ENCODE measurements at places on chromosomes 7 and 10.

- no peak for DNase-seq
Observed at GRCh38 chr10:123149568-123150270, 1.8 kb downstream of the HMX2 start.

DNA sequence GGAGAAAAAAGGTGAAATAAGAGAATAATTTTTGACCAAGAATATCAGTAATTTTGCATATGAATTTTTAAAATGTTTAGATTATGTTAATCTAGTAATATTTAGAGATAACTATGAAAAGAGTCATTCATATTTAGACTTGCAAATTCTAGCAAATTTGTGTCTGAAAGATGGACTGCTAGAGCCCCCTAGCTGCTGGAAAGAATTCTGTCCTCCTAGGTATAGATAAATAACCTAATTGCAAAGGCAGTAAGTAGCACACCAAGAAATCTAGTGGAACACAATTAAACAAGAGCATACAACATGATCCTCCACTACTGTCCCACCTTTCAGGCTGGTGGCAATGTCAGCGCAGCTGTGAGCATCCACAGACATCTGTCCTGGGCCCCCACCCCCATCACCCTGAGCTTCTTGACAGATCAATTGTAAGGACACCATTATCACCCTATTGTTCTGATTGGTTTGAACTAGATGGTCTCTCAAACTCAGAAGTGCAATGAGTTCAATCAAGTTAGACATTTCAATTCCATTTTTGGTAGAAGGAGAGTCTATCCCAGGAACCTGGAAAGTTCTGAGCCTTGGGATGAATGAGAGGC, 15.0 kb upstream of the GFRA1 start:
- no peak for DNase-seq

GRCh38 chr7:150823484-150824126, 23.0 kb downstream of the TMEM176A start:
- DNase-seq: no peak

GRCh38 chr10:50556237-50557120, 67.3 kb downstream of the SGMS1 start:
- no peak for DNase-seq

DNA sequence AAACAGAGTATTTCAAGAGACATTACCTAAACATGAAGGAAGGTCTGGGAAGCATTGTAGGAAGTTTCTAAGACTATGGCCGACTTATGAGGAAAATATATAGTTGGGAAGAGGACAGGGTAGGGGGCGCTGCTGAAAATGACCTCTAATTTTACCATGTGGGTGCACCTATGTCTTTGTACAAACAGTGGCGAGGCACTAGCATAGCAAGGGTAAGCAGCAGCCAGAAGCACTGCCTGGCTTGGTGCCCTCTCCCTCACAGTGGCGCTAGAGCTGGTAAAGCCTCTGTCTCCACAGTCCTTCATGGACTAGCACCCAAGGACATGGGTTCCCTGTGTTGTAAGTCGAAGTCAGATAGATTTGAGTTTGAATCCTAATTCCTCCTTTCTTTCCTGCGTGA, 461.2 kb downstream of the INHBA start:
- DNase-seq: no peak

- peak; percentile 9 for DNase-seq
Observed at GRCh38 chr7:28329661-28330363, 82.5 kb upstream of the CREB5 start.

DNA sequence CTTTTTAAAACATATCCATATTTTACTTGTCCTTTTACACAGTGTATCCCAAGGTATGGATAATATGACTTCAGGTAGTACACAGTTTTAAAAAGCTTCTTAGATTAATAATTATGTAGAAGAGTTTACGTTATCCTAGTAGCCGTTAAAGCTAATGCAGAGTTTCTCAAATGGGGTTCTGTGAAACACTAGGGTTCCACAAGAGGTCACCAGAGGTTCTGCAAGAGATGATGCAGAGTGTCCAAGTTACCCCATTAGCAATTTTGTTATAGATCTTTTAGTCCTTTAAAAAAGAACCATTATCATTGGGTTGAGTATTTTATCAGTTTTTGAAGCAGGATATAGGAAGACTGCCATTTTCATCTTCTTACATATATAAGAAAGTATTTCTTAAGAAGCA, 298.9 kb upstream of the HPS1 start:
- DNase-seq: no peak

GRCh38 chr7:20508109-20508508, 107.4 kb upstream of the ABCB5 start:
- no peak for DNase-seq

DNA sequence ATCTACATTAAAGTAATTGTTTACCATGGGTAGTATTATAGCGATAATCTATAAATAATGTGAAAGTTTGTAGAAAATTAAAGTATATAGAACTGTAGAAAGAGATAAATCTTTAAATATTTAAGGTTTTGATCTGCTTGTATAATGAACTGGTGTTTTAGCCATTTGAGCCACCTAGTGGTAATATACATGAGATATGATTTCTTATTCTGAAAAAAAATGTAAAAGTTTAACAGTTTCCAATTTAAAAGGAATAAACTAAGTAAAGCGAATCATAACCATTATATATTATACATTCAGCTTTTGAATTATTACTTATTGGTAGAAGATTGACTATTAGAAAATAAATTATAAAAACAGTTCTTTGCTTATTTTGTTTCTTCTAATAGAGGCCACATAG, 91.2 kb downstream of the OTUD1 start:
- DNase-seq: no peak

GRCh38 chr7:81534996-81535395, 234.9 kb downstream of the HGF start:
- no peak for DNase-seq

Data from stimulated activated CD8-positive, alpha-beta memory T cell treated with anti-CD3 and anti-CD28 coated beads, Interleukin-7, amount 100 ng/mL, for 1 hour (primary cell).